ENCODE measurements at places on chromosomes 1 and 21. TPM values are rescaled to one million over a fixed set of nuclear protein-coding genes. Genes with fewer than 3 reads are reported as not detected.

The WNT2B gene
- 2.3 TPM for total RNA-seq

The RHCE gene
- total RNA-seq = 0.33 TPM

The PAPPA2 gene
- total RNA-seq = 0.29 TPM

The CHIA gene
- not detected for total RNA-seq

The ADAM30 gene
- total RNA-seq = not detected

The DPYD gene
- total RNA-seq = 28.1 TPM

The LIPI gene
- total RNA-seq = not detected

The AP4B1 gene
- 20.6 TPM for total RNA-seq

The ERO1B gene
- 2.9 TPM for total RNA-seq

The SELL gene
- total RNA-seq = 3.3 TPM

The SPRR3 gene
- total RNA-seq = not detected

The LSM10 gene
- total RNA-seq = 6.4 TPM

The EFNA3 gene
- 3.6 TPM for total RNA-seq

The CCDC27 gene
- not detected for total RNA-seq

The HES2 gene
- total RNA-seq = 31.7 TPM

The SPATA46 gene
- total RNA-seq = not detected

The HSPB7 gene
- total RNA-seq = not detected

The GNL2 gene
- total RNA-seq = 61.4 TPM

The MROH7 gene
- 0.10 TPM for total RNA-seq

The RALGPS2 gene
- 46.1 TPM for total RNA-seq

The CDA gene
- 0.98 TPM for total RNA-seq

The MIS18A gene
- total RNA-seq = 7.2 TPM

The CYP4A11 gene
- not detected for total RNA-seq
